ENCODE measurements at places on chromosomes 5 and 9. TPM values are rescaled to one million over a fixed set of nuclear protein-coding genes. Genes with fewer than 3 reads are reported as not detected.

XRCC4 gene
- total RNA-seq = 5.4 TPM

LRRC19 gene
- not detected for total RNA-seq

SHISAL2B gene
- total RNA-seq = not detected

HAPLN1 gene
- not detected for total RNA-seq

GDA gene
- not detected for total RNA-seq

NTNG2 gene
- total RNA-seq = 0.98 TPM

DNA sequence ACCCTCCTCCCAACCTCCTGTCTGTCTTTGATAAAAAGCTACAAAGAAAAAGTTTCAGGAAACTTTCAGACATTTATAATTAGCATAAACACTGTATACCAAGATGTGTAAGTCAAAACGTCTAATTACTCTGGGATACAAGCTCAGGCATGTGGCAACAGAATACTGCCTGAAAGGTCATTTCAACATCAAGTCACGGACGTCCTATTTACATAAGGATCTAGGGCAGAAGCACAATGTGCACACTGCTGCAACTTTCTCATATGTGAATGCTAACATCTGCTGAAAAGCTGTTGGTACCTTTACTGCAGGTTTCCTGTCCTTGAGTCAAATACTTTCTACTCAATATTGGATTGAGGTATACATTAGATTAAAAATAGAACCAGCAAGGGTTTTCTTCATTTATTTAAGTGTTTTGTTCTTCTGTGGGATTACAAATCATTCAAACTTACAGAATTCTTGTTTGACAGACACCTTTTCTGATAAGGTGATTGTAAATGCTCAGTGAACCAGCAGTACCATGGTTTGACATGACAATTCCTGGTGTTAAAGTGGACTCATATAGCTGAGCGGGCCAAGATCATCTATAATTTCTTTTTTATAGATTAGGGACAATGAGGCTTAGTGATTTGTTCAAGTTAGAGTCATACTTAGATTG lies 36.8 kb downstream of the ELL2 start:
- no peak for DNase-seq

DNA sequence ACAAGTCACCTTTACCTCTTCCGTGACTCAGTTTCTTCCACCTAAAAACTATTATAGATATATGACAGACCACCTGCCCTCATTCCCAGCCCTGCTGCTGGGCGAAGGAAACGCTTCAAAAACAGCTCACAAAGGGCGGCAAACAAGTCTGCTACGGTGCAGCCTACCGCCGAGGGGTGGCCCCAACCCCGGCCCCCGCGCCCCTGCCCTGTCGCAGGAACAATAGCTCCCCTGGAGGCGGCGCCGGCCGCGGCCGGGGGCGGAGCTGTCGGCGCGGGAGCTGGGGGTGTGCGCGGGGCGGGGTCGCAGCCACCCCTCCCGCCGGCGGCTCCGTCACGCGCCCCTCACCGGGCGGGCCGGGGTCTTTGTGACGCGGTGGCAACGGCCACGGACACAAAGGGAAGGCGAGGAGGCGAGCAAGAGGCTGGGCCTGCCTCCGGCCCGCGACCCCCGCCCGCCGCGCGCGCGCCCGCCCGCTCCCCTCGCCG lies at the start of gene TMEFF1:
TSS of gene TMEFF1 (plus strand) at position 362 of the 488 bp plus-strand sequence. CDS start 396 bp downstream, outside the sequence.
- DNase-seq = no peak

DNA sequence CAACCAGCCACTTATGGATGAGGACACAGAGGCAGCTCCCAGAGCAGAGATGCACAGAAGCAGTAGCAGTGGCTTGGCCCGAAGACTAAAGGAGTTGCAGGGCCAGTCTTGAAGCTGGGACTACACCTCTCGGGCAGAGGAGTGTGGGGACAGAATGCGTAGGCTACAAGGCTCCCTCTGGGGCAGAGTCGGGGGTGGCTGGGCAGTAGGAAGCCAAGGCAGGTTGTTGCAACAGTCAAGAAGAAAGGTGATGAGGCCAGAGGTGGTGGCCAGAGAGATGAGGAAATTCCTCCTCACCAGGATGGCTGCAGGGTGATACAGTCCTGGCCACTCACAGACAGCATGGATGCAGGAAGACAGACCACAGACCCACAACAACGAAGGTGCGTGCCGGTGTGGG lies 4.9 kb upstream of the N4BP3 start:
- DNase-seq = no peak

GRCh38 chr5:145497052-145497451 lies 338.1 kb downstream of the PRELID2 start:
- DNase-seq = no peak

GRCh38 chr9:82421498-82421897 lies 432.9 kb downstream of the SPATA31D1 start:
- DNase-seq = no peak

GRCh38 chr9:134896834-134897583 lies 16.4 kb downstream of the FCN2 start:
- DNase-seq = no peak

GRCh38 chr5:32542216-32543059 lies 42.9 kb upstream of the SUB1 start:
- DNase-seq = no peak

DNA sequence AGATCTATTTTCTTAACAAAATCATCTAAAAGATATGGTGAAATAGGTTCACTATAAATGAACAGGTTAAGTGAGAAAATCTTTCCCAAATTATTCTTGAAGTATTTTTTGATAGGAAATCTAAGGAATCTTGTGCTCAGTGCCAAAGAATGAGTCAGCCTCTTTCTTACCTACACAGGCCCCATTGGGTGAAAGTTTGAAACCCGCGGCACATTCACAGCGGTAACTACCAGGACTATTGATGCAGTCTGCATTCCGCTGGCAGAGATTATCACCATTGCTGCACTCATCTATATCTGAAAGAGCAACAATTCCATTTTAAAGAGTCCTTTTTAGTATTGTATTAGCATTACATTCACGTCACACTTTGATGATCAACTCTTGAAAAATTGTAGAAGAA lies 221.8 kb downstream of the SLC12A2 start:
- DNase-seq = no peak

DNA sequence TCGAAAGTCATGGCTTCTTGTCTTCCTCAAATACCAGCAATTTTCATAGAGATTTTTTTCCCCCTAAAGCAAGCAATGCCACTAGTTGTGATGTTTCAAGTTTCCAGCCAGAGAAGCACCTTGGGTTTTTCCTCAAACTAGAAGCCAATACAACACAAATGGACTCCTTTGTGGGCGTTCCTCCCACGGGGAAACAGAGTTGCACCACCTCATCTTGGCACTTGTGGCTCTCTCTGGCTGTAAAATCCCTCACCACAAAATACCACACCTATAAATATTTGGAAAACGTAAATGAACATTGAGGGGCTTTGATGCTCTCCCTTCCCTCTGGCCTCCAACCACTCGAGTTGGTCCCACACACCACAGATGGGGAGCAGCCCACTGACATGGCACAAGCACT lies 67.2 kb upstream of the PCA3 start:
- no peak for DNase-seq

DNA sequence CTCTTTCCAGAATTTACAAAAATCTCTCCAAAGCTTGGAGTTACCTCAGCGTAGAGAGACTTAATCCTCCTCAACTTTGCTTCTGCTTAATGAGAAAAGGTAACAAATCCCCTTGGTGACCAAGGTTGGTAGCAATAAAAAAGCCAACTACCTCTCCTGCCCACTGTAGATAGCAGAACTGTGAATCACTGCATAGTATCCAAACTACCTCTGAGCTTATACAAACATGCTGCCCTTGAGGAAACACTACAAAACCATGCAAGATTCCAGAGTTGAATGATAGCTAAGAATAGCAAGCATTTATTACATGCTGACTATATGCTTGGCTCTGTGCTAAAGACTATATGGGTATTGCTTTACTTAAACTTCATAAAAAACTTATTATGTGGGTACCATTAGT lies 2.8 kb upstream of the ADAMTS12 start:
- no peak for DNase-seq

DNA sequence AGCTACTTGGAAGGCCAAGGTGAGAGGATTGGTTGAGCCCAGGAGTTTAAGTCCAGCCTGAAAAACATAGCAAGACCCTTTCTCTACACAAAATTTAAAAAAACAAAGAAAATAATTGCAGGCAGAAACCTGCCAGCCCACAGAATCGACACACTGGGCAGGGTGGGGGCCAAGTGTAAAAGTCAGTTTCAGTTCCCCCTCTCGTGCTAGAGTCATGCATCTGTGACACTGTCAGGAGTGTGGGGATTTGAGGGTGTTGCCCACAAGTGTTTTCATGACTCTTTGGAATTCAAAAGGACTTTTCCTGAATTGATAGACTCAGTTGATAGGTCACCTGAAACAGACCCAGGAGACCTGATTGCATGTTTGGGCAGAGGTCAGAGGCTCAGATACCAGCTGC lies 47.6 kb downstream of the PRRC2B start:
- no peak for DNase-seq

GRCh38 chr5:1519631-1520210 lies 4.0 kb downstream of the LPCAT1 start:
- peak; percentile 67 for DNase-seq

GRCh38 chr5:79850316-79850822 lies 140.7 kb downstream of the MTX3 start:
- DNase-seq = peak; percentile 92

GRCh38 chr9:110919609-110920008 lies 118.7 kb downstream of the LPAR1 start:
- no peak for DNase-seq

DNA sequence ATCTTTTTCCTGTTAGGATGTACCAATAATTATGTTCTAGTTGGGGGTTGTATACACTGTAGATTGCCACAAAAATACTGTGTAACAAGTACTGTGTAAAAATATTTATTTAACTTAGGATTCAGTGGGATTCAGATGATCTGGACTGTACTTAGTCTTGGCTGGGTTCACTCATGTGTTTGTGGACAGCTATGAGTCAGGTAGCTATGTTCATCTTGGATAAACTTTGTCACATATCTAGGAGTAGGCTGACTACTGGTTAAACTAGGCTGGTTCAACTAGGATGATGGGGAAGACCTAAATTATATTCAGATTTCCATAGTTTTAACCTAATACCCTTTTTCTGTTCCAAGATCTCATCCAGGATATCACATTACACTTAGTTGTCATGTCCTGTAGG lies 32.1 kb upstream of the TNFSF15 start:
- DNase-seq = no peak

DNA sequence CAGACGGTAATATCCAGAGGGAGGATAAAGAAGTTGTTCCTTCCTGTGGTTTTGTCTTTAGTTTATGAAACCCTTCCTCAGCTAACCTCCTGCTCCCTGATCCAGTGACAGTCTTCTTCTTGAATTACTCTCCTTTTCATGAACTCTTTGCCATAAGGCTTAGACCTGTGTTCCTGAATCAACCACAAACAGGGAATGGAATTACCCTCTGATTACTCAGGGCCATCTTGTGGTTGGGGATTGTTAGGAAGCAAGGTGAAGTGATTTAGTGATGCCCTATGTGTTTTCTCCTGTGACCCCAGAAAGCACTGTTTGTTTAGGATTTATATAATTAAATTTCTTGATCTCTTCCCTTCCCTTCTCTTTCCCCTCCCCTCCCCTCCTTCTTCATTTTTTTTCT lies 409.1 kb downstream of the TAF11L14 start:
- DNase-seq = no peak

DNA sequence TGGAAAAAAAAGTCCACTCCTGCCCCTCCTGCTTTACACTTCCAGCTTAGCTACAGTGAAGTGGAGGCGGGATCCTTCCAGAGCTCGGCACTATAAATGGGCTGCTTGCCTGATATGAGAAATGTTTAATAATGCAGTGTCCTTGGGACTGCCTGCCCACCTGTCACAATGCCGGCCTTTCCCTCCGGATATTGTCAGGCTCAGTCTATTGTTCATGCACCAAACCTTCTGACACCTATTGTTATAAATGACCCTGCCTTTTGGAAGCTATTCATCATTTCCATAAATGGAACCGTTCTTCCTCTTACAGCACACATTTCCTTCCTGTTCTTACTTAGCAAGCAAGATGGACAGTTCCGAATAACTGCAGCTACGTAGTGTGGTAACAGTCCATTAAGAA lies 146.3 kb downstream of the DMAC1 start:
- DNase-seq = no peak

GRCh38 chr9:120935383-120935857 lies 8.8 kb upstream of the TRAF1 start:
- peak; percentile 98 for DNase-seq

GRCh38 chr5:13212886-13213285 lies 731.6 kb downstream of the DNAH5 start:
- no peak for DNase-seq

Data from vagina (tissue), 2 donors.